ENCODE measurements at places on chromosomes 3 and 15. TPM values are rescaled to one million over a fixed set of nuclear protein-coding genes. Genes with fewer than 3 reads are reported as not detected.

GRCh38 chr15:64235552-64235951 lies 72.7 kb upstream of the PPIB start:
- no peak for DNase-seq

GRCh38 chr15:50675535-50676144 lies 11.0 kb downstream of the TRPM7 start:
- DNase-seq, result peak; percentile 5

DNA sequence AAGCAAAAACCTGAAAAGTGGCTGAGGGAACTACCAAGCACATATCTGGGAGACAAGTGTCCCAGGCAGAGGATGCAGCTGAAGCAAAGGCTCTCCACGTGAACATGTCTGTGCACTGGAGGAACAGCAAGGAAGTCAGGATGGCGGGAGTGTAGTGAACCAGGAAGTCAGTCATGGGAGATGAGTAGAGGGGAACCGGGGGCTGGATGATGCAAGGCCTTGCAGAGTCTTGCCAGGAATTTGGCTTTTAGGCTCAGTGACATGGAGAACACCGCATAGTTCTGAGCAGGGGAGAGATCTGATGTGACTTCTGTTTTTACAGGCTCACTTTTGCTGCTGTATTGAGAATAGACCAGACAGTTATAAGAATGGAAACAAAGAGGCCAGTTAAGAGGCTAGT lies 19.0 kb downstream of the C2CD4A start:
- no peak for DNase-seq

- no peak for DNase-seq
Measured at GRCh38 chr3:11711876-11712275, 68.2 kb upstream of the VGLL4 start.

GRCh38 chr3:64913515-64913914 lies 225.7 kb upstream of the ADAMTS9 start:
- DNase-seq, result no peak

GRCh38 chr3:143806038-143806437 lies 42.2 kb downstream of the SLC9A9 start:
- DNase-seq, result no peak

DNA sequence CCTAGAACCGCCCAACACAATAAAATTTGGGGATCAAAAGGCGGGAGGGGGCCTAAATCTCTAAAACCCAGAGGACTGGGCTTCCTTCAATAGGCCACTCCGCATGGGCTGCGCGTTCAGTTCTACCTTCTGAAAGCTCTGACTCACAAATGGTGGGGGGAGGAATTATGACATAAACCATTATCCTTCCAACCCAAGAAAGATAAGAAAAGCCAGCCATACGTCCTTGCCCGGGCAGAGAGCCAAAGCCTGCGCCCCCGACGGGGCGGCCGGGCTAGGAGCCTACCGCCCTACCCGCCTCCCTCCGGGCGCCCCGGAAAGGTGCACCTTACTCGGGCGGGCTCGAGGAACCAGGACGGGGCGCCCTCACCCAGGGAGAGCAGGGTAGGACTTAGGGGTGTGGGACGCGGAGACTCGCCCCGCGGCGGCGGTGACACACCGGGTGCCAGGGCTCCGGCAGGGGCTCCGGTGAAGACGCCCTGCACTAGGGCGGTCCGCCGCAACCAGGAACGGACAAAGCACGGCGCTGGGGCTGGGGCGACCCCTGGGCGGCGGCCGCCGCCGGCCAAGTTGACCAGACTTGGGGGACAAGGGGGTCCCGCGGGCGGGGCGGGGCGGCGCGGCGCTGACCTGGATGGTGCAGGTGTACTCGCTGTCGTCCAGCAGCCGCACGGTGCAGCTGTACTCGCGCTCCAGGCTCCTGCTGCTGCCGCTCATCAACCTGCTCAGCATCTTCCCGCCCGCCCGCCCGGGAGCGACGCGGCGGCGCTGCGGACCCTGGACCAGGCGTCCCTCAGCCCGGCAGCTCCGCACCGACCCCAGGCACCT lies 534 bp downstream of the FRMD5 start:
- no peak for DNase-seq

DNA sequence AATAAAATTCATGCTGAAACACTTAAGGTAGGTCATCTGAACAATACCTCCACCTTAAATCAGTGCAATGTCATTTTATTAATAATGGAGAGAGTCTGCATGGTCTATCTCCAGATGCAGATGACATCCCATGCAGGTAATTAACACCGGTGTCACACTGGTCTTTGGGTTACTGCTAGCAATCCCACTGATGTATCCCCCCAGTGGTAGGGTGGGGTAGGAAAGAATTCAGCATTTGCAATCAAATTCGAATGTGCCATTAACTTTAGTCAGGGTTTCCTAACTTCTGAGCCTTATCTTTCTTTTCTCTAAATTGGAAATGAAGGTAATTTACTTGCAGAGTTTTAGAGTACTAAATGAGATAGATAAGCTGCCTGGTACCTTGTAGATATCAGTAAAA lies 44.4 kb downstream of the KIF15 start:
- no peak for DNase-seq

- DNase-seq, result no peak
Measured at GRCh38 chr3:11245276-11245675, 26.9 kb upstream of the ATG7 start.

DNA sequence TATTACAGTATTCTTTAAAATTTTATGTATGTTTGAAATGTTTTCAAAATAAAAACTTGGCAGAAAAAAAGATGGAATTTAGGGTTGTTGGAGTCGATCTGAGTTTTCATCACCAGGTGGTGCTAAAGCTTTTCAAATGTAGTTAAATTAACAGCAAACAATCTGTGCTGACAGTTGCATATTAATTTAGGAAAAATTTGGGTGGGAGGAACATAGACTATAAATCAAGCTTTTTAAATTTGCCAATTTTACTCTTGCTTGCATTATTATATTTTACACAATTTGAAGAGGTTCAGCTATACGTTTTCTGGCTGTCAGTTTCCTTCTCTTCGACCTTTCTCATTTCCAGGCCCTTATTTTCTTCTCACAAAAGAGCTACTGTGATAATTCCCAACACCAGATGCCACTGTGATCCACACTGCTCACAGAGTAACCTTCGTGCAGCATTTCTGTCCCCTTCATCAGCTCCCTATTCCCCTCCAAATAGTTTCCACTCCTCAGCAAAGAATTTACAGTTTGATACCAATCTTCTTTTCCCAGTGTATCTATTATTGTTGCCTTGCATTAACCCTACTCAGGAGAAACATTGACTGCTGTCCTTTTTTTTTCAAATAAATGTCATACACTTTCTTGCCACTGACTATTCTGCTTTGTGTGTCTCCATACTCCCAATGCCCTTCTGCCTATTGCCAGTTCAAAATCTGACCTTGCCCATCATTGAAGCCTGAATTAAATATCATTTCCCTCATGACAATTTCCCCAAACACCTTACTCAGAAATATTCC lies 53.4 kb upstream of the EIF5A2 start:
- no peak for DNase-seq

GRCh38 chr3:110773413-110773954 lies 298.1 kb upstream of the NECTIN3 start:
- no peak for DNase-seq

- no peak for DNase-seq
Measured at GRCh38 chr3:128145279-128145678, 8.0 kb upstream of the EEFSEC start.

- DNase-seq, result no peak
Measured at GRCh38 chr3:148948913-148949657, 42.3 kb upstream of the GYG1 start.

GRCh38 chr3:151107701-151108100 lies 22.2 kb downstream of the MED12L start:
- no peak for DNase-seq

DNA sequence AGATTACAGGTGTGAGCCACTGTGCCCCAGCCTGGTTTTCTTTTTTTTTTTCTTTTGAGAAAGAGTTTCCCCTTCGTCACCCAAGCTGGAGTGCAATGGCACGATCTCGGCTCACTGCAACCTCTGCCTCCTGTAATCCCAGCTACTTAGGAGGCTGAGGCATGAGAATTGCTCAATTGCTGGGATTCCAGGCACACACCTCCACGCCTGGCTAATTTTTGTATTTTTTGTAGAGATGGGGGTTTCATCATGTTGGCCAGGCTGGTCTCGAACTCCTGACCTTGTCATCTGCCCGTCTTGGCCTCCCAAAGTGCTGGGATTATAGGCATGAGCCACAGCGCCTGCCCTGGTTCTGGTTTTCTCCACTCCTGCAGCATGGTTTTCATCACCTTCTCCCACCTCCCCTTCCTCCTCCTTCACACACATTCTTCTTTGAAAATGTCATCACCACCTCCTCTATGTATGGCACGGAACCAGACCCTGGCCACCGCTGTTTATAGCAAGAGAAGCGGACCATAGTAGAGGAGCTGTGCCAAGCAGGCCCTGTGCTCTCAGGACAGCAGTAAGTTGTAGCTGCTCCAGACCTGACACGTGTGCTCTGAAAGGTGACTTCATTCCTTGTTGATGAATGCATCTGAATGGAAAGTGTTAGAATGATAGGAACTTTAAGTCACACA lies 14.6 kb upstream of the AHSG start:
- no peak for DNase-seq

DNA sequence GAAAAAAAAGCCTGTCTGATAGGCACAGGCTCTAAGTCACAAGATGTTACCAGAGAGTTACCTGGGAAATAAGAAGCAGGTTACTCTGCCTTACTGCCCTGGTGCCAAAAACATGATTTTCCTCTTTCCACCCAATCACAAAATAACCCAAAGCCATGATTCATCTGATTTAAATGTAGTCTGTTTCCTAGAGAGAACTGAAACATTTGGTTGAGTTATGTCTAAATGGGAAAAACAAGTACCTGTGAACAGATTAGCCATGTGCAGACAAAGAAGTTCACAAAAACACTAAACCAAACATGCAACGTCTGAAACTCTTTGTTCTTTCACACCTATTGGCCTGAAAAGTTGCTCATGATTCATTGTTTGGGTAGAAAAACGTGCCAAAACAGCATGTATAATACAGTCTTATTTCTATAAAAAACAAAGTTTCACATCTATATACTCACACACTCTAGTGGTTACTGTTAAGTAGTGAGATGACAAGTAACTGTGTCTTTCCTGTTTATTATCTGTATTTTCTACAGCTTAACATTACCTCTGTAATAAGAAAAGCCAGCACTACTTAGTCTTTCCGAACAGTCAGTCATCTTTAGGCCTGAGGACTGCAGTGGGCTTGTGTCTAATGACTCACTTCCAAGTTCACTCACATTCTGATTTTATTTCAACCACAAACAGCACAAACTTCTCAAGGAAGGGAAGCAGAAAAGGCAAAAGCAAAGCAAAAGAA lies 30.2 kb downstream of the FAM174B start:
- peak; percentile 93 for DNase-seq

DNA sequence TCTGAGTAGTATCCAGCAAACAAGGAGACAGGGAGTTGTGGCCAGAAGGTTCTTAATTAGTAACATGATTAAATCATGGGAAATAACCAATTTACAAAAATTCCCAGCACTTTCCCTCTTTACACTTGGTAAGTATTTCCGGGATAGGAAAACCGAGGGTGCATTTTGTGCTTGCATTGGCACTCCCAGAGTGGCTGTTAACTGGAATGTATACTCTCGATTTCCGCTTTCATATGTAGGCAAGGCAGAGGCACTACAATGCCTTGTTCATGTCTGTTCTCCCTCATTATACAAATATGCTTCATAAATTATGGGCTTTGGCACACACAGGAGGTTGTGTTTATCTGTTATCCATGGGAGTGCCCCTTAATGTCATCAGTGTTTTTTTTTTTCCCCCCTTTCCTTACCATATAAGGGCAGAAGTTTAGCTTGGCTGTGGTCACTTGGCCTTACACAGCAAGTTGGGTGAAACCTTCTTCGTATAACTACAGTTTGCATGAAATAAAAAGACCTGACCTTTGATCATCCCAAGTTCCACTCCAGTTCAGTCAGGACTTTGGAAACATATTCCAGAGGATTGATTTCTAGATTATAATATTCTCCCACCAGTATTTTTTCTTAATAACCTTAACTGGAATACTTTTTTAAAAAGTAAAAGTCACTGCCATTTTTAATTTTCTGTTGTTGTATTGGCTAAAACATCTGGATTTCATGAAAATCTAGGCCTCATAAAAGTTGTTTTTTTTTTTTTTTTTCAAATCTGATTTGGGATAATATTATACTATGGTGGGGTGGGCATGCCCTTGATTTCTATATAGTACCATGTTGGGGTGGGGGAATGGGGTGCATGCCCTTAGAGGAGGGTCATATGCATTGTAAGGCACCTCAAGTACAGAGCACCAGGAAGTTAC lies 8.9 kb downstream of the TPM1 start:
- DNase-seq, result no peak

DNA sequence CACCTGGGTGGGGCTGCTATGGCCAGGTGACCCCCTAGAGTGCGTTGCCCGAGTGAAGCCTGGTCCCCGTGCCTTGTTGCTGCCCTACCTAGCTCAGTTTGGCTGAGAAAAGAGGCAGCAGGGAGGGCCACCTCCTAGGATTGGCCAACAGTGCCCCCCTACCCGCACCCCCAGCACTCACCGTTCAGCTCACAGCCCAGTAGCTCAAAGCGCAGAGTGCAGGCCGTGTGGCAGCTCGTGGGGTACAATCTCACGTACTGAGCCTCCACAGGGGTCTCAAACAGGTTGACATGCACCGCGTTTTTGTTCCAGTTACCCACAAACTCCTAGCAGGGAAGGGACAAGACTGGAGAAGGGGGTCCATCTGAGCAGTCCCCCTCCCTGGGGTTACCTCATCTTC lies 7.6 kb downstream of the MFGE8 start:
- no peak for DNase-seq

DNA sequence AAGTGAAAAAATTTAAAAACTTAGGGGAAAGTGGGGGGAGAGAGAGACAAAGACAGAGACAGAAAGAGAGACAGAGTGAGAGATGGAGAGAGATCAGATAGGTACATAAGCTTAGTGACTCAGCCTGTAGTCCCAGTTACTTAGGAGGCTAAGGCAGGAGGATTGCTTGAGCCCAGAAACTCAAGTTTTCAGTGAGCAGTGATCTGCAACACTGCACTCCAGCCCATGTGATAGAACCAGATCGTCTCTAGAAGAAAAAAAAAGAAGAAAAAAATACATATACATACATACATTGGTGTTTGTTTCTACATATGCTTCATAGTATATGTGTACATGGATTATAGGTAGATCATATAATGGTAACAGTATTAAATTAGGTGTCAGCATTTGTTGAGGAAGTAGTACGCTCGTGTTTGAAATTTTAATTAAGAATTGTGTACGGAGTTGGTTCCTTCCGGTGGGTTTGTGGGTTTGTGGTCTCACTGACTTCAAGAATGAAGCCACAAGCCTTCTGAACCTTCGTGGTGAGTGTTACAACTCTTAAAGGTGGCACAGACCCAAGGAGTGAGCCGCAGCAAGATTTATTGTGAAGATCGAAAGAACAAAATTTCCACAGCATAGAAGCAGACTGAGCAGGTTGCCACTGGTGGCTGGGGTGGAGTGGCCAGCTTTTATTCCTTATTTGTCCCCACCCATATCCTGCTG lies 38.3 kb upstream of the SNRPN start:
- no peak for DNase-seq

- no peak for DNase-seq
Measured at GRCh38 chr3:114392831-114393230, 99.0 kb downstream of the TIGIT start.

GRCh38 chr3:135927155-135927554 lies 38.4 kb upstream of the PPP2R3A start:
- DNase-seq, result no peak

The RAB6B gene
- total RNA-seq, result not detected

The KNG1 gene
- 0.21 TPM for total RNA-seq

The GRM7 gene
- not detected for total RNA-seq

The MYZAP gene
- not detected for total RNA-seq

The SOX14 gene
- not detected for total RNA-seq

The LSAMP gene
- 7.2 TPM for total RNA-seq

The CASR gene
- total RNA-seq, result 0.13 TPM

The RTP3 gene
- total RNA-seq, result not detected

The SLC9C1 gene
- not detected for total RNA-seq

The ZPLD1 gene
- total RNA-seq, result not detected

The ECE2 gene
- not detected for total RNA-seq

Data from GM12878 (cell line).